Stimulated activated naive CD4-positive, alpha-beta T cell (primary cell): ENCODE measurements at places on chromosomes 12 and 14.

- DNase-seq, result no peak
These were observed 37.2 kb downstream of the BEGAIN start for GRCh38 chr14:100549834-100550625.

DNA sequence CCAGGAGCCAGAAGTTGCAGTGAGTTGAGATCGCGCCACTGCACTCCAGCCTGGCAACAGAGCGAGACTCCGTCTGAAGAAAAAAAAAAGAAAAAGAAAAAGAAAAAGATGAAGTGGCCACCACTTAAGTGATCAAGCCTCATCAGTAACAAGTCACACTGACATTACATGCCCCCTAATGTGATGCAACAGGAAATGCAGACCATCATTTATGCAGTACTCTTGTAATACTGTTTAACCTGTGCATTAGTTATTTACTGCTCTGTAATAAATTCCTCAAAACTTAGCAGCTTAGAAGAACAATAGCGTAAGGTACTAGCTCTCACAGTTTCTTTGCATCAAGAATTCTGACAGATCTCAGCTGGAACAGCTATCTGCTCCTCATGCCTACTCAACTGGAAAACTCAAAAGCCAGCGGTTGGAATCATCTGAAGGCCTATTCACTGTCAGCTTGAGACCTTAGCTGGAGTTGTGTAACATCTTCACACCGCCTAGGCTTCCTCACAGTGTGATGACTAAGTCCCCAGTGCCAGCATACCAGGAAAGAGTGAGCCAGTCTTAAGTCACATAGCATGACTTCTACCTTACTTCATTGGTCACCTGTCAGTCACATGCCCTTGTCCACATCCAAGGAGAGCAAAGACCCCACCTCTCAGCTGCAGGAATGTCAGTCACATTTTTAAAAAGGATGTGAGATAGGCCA lies 31.5 kb downstream of the EPS8 start:
- no peak for DNase-seq

GRCh38 chr14:81402123-81402495 lies 2.0 kb upstream of the STON2 start:
- no peak for DNase-seq

- DNase-seq, result no peak
These were observed 700.7 kb downstream of the LRFN5 start for GRCh38 chr14:42307239-42307825.

GRCh38 chr14:98168211-98168985 lies 1103.6 kb downstream of the BCL11B start:
- peak; percentile 35 for DNase-seq

- DNase-seq, result no peak
These were observed 6.0 kb upstream of the RNASE6 start for GRCh38 chr14:20775043-20775442.

GRCh38 chr12:49964849-49965624 lies 3.4 kb downstream of the AQP5 start:
- DNase-seq, result no peak

DNA sequence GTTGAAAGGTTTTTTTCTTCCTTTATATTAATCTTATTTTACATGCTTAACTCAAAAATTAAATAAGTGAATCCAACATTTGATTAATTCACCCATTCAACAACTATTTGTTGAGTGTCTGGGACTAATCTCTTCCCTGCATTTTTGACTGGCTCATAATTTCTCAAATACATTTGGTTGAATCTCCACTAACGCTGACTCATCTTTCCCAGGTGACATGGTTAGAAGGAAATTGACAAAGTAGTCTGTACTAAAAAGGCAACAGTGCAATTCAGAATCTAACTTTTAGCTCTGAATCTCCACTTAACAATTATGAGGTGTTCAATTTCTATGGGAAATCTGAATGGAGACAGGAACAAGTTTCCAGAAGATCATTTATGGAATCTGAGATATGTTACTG lies 88.9 kb downstream of the LIN7A start:
- DNase-seq, result no peak

DNA sequence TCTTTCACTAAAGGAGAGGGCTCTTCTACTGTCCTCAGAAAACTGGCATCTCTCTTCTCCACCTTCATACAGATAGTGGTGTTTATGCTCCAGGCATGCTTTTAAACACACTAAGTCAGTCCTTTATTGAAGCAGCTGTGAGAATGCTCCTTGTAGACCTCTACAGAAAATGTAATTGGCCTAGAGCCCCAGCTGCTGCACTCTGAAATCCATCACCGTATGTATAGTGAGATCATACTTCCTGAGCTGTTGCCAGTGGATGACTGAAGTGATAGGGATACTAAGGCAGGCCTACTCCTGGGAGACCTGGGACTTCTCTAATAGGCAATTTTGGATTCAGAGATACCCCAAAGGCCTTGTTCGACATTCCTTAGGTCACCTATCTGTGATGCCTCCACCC lies 535.4 kb downstream of the RPS29 start:
- no peak for DNase-seq

DNA sequence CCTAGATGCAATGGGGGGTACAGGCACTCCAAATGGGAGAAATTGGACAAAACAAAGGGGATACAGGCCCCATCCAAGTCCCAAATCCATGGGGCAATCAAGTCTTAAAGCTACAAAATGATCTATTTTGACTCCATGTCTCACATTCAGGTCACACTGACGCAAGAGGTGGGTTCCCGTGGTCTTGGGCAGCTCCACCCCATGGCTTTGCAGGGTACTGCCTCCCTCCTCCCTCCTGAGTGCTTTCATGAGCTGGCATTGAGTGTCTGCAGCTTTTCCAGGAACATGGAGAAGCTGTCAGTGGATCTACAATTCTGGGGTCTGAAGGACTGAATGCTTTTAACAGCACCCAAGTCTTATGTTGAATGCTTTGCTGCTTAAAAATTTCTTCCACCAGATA lies 274.5 kb upstream of the LRIG3 start:
- no peak for DNase-seq

GRCh38 chr14:55802986-55803872 lies 223.2 kb downstream of the KTN1 start:
- DNase-seq, result no peak

DNA sequence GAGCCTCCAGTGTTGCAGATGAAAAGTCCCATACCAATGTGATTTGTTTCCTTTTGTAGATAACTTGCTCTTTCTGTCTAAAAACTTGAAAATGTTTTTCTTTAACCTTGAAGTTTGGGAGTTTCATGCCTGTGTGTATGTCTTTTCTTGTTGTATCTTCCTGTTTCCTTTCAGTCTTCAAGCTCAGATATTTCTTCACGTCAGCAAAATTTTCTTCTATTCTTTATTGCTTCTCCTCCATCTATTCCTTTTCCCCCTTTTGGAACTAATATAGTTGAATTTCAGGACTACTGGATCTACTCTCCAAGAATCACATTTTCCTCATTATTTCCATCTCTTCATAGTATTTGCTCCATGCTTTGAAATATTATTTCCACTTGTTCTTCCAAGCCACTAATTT lies 23.9 kb downstream of the SOAT2 start:
- no peak for DNase-seq

GRCh38 chr12:33480366-33480765 lies 40.7 kb upstream of the SYT10 start:
- DNase-seq, result no peak

DNA sequence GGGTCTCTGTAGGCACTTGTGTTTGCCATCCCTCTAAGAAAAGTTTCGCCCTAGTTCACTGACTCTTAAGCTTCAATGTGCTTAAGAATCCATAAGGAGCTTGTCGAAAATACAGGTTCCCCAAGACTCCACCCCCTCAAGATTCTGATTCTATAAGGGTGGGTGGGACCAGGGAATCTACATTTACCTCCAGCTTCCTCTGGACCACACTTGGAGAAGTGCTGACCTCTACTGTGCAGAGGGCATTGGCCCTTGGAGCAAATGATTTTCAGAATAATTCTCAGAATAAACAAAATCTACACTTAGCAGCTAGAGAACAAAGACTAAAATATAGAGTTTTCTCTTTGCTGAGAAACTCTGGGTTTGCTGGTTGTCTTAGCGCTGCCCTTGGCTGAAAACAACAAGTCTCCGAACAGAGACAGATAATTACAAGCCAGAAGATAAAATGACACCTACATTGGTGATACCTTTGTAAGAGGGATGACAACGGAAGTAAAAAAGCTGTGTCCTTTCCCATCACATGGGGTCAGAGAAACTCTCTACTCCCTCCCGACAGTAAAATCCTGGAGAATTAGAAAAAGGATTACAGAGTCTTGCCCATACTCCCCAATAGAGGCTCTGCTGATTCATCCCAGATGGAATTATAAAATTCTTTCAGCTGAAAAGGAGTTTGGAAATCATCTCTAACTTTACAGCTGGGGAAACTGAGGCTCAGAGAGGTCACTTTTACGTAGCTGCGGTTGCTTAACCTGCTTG lies 4.8 kb downstream of the TGFB3 start:
- no peak for DNase-seq

GRCh38 chr12:38984388-38984787 lies 79.0 kb upstream of the CPNE8 start:
- no peak for DNase-seq

GRCh38 chr12:118101051-118101450 lies 2.8 kb downstream of the VSIG10 start:
- no peak for DNase-seq

DNA sequence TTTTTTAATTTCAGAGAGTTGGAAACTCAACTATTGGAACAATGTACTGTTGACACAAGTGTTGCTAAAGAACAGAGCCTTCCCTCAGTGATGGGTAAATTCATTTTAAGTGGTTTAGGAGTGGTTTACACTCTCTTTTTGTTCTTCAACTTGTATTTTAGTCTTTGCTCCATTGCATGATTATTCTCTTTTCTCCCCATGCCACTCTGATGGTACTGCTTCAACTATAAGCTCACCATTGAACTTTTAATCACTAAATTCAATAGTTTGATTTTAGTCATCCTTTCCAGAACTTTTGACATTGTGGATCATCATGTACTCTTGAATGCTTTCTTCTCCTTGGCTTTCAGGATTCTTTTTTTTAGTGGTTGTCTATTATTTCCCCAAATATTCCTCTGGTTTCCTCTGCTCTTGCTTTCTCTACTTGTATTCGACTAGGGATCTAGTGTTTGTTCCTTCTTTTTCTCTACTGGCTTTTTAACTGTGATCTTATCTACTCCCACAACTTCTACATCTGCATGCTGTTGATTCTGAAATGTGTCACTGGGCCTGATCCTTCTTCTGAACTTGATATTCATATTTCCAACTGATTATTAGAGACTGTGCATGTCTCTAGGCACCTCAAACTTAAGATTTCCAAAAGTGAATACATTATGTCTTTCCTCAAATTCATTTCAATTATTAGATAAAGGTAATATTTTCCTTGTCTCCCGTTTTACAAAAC lies 15.4 kb downstream of the ACTR10 start:
- DNase-seq, result no peak

DNA sequence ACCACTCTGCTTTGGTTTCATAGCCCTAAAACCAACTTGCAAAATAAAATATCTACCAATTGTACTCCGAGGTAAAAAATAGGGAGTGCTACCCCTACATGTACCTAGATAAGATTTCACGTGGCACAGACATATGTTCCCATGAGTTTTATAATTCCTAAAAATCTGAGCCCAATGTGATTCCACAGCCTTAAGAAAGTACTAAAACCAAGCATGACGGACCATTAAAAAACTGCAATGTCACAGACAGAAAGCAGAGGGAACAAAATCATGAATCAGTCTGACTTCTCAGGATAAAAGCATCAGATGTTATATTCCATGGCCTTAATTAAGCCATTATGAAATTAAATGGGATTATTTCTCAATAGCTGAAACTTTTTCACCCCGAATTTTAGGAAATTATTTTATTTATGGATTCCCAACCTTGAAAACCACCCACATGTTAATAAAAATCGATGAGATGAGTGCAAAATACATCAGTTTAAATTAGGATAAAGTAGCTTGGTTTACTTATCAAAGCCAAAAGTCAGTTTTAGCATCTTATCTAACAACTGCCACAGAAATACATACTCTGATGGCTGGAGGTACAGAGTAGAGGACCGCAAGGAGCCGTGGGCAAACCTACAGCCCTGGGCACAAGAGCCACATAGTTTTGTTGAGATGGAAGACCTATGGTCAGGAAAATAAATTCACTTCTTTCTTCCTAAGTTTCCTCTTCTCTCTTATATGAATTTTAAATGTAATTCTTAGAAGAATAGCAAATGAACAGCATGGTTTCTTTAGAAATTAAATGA lies 4.5 kb downstream of the ITPR2 start:
- DNase-seq, result no peak

DNA sequence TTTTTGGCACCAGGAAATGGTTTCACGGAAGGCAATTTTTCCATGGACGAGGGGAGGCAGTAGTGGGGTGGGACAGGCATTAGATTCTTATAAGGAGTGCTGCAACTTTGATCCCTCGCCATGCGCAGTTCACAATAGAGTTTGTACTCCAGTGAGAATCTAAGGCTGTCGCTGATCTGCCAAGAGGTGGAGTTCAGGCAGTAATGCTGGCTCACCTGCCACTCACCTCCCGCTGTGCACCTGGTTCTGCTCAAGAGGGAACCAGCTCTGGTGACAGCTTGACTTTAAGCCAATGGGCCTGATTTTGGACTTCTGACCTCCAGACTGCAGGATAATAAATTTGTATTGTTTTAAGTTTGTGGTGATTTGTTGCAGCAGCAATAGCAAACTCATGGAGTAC lies 80.8 kb upstream of the TTC7B start:
- DNase-seq, result no peak

GRCh38 chr14:87644689-87645088 lies 348.3 kb downstream of the GALC start:
- DNase-seq, result no peak

DNA sequence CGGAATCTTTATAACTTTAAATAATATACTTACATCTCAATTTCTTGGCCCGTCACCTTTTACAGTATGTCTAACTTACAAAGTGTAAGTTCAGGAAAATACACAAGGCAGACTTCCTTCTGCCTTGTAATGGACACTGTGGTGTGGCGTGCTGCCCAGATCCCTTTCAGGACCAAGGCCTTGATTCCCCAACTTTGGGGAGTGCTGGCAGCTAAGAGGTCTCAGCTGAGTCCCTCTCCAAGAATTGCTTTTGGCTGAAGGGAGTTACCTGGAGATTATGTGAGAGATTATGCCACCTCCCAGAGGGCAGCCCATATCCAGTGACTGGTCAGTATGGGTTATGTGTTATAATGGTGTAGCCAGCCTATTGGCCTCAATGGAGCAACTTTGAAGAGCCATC lies 21.2 kb upstream of the BATF start:
- DNase-seq, result no peak

GRCh38 chr14:28412077-28412476 lies 354.5 kb upstream of the FOXG1 start:
- DNase-seq, result no peak

GRCh38 chr14:67522270-67522669 lies 10.8 kb upstream of the PLEKHH1 start:
- no peak for DNase-seq

DNA sequence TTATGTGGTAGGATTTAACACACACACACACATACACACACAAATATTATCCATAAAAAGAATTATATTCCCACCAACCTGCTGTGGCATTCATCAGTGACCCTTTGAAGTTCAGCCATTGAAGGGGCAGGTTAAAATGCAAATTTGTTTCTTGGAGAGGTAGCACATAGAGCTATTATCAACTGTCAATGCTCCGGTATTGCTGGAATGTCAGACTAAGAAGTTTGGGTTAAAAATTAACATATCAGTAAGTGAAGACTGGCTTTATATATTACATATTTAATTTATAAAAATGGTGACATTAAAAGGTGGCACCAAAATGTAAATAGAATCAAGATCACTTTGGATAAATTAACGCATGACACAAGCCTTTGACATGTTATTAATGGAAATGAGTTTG lies 207.3 kb downstream of the DAD1 start:
- no peak for DNase-seq
